T-helper 2 cell (primary cell): ENCODE measurements at places on chromosomes 12 and 14.

DNA sequence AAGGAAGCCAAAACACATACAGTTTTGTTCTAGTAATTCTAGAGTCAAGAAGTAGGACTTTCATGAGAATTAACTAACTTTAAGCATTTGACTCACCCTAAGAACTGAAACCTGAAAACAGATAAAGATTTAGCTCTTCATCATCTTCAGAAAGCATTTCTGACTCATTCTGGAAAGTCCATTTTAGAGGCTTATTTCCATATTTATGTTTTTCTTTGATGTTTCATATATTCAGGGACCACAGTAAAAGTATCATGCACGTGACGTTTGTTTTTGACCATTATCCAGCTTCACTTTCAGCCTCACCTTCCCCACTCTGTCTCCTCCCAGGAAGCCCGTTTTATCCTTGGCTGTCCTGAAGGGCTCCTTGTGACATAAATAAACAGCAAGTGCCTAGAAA, 79.2 kb downstream of the MDGA2 start:
- no peak for DNase-seq

DNA sequence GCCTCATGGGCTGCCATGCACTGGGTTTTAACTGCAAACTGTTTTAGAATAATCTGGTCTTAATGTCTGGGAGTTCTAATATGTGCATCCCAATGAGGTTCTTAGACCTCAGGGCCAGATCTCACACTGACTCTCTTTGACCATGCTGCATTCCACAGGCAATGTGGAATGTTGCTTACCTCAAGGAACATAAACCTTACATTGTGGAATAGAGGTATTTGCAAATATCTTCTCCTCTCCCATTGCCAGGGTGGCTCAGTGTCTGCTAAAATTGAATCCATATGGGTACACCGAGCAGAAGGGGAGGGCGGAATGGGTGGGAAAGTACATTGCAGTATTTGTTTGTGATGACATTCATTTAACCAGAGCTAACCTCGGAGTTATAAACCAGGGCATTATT, 78.6 kb downstream of the CHST11 start:
- no peak for DNase-seq

DNA sequence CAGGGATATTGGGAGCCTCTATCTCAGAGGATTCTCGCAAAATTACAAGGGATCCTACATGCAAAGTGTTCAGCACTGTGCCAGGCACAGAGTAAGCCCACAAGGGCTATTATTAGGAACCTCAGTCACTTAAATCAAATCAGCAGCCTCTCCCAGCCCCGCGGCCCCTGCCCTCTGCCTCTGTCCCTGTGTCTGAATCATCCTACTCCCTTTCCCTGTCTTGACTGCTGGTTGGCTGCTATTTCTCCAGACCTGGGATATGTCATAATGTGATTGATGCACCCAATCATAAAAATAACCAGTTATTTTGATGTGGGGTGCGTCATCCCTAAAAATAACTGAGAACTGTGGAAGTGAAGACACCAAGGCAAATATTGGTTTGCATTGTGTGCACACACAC, 176.3 kb downstream of the KSR2 start:
- no peak for DNase-seq

- DNase-seq, result no peak
Observed at GRCh38 chr12:72102150-72102549, 163.5 kb downstream of the TPH2 start.

DNA sequence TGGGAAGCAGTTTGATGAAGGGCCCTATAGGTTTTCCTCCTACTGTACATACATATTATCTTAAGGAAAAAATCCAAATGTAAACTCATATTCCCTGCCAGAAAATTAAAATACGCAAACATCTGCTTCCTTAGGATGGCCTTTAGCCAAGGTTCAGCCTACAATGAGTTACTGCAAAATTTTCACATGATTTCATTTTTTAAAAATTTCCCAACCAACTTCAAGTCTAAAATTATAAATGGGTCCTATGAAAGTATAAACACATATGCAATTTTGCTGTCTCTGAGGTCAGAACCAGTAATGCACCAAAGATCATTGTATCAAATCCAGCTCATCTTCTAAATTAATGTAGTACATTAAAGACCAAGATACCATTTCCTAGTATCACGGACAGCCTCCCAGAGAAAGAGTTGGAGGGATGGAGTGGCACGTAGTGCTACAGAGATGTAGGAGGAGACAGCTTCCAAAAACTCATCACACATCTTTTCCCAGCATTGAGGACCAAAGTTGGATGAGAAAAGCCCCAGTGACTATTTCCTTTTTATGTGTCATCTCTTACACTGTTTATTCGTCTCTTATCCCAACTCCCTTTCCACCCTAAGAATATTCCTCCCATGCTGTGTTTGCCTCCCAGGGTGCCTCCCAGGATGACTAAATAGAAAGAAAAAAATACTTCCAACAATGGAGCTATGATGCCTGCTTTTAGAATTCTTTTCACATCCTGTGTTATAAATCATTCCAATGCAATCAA, 92.3 kb upstream of the SLCO1C1 start:
- no peak for DNase-seq

DNA sequence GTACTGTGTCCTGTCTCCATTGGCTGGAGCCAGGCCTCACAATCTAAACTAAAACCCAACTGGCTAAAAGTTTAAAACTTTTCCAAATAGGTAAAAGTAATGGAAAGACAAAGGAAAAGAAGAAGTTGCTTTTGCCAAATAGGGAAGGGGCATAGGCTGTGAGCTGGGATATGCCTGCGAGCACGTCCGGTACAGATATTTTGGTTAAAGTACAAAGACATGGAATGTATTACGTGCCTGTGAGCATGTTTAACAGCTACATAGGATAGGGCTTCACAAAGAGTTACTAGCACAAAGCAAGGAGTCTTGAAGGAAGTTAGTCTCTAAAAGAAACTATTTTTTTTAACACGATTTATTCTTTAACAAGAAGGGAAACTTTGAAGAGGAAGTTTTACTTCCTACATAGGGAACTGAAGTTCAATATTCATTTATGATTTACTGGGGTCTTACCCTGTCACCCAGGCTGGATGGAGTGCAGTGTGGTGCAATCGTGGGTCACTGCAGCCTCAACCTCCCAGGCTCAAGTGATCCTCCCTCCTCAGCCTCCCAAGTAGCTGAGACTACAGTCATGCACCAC, 41.9 kb upstream of the INF2 start:
- DNase-seq, result no peak

DNA sequence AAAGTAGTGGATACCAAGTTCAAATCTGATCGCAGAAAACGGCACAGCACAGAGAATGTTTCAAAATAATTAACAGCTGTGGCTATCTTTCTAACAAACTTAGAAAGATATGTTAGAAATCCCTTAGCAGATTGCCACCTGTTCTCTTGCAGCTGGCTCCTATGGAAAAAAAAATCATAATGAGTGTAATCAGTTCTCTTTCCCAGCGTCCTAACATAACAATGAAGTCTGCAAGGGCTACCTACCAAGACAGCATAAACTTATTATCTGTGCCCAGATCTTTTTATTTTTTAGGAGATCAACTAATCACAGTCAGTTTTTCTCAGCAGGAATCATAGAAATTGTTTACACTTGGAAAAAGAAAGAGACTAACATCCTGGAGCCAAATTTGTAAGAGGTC, 358.6 kb upstream of the FOXG1 start:
- DNase-seq, result no peak

DNA sequence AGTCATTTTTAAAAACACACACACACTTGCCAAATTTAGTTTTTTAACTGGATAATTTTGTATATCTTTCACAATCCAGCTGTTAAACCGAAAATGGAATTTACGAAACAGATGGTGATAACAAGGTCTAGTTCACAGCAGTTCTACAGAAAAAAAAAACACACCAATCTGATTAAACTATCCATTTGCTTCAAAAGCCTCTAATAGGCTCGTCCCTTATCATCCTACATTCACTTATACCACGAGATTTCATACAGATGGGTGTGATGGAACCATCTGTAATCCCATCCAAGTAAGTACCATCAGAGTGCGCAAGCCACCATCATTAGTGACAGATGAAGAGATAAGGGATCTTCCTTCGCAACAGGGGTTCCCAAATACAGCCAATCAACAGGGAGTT, 20.1 kb downstream of the GCH1 start:
- no peak for DNase-seq

GRCh38 chr12:116164250-116165035, 113.0 kb downstream of the MED13L start:
- DNase-seq, result no peak

- no peak for DNase-seq
Observed at GRCh38 chr12:71536939-71537622, 97.5 kb downstream of the LGR5 start.

- no peak for DNase-seq
Observed at GRCh38 chr12:62903151-62903550, 31.8 kb downstream of the PPM1H start.

GRCh38 chr14:38616959-38617358, 361.1 kb upstream of the CLEC14A start:
- no peak for DNase-seq

- no peak for DNase-seq
Observed at GRCh38 chr14:64958743-64959142, 13.4 kb downstream of the RAB15 start.

DNA sequence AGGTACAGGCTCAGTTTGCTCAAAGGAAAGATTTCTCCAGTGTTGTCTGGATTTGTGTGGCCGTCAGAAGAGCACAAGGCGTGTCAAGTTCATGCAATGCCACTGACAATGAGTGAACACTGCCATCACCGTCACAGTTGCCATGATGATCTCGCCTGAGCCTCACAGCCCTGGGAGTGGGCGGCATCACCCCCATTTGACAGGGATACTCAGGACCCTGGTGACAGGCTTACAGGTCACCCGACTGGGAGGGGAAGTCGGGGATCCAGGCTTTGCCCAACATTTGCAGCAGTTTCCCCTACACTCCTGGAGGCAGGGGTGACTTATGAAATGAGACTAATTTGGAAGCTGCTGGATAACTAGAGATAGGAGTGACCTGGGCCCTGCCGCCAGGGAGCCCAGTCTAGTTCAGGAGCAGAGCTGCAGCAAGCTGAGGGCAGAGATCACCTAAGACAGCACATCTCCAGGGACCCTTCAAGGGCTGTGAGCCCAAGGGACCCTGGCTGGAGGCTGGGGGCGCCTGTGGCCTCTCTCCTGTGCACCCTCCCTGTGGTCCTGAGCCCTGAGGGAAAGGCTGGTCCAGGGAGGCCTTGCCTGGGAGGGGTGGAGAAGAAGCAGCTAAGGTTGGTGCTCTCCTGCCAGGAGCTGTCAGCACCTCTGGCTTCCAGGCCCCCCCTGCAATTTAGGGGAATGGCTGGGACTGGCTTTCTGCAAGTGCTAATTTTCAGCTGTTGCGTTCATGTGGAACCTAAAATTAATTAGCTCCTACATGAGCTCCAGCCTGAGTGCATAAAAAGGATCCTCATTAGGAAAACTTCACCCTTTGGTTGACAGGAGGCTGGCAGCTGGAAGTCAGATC, 32.4 kb upstream of the BEGAIN start:
- no peak for DNase-seq

DNA sequence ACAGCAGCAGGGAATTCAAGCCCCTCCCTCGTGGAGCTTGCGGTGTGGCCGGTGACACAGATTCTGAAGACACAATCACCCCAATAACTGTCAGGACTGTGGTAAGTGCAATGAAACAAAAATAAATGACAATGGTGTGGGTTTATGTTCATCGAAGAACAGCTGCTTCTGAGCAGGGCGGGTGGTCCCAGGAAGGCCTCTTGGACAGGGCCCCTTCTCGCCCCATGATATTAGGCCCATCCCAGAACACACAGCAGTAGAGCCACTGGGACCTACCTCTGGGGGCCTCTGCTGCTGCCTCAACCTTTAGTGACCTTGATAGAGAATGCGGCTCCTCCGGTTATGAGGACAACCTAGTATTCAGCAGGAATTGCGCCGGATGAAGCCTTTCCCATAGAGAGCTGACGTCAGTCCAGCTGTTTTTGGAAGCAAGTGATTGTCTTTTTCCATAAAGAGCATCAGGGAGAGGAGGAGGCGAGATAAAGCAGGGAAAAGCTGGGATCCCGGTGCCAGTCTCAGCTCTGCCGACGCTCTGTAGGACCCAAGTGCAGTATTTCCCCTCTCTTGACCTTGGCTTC, 84.1 kb upstream of the BCL11B start:
- no peak for DNase-seq

GRCh38 chr12:65500091-65500900, 221.8 kb downstream of the MSRB3 start:
- DNase-seq, result no peak

- DNase-seq, result no peak
Observed at GRCh38 chr14:91225025-91225424, 19.5 kb downstream of the GPR68 start.

- DNase-seq, result no peak
Observed at GRCh38 chr12:18375131-18375530, 113.8 kb downstream of the PIK3C2G start.

DNA sequence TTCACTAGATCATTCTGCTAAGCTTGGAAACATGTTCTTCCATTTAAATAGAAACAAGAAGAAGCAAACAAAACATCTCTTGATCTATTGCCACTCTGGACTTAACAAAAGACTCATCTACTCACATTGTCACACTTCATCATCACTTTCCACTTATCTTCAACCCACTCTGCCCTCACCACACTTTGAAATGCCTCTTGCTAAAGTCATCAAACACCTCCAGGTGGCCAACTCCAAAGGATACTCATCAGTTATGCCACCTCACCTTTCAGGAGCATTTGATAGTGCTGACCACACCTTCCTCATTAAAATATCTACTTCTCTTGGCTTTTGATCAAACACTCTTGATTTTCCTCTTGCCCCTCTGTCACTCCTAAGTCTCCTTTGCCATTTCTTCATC, 7.2 kb downstream of the EFCAB11 start:
- DNase-seq, result no peak

GRCh38 chr14:43900173-43900655, 606.9 kb downstream of the FSCB start:
- DNase-seq, result no peak

- DNase-seq, result no peak
Observed at GRCh38 chr12:27652174-27652763, 44.0 kb upstream of the REP15 start.

DNA sequence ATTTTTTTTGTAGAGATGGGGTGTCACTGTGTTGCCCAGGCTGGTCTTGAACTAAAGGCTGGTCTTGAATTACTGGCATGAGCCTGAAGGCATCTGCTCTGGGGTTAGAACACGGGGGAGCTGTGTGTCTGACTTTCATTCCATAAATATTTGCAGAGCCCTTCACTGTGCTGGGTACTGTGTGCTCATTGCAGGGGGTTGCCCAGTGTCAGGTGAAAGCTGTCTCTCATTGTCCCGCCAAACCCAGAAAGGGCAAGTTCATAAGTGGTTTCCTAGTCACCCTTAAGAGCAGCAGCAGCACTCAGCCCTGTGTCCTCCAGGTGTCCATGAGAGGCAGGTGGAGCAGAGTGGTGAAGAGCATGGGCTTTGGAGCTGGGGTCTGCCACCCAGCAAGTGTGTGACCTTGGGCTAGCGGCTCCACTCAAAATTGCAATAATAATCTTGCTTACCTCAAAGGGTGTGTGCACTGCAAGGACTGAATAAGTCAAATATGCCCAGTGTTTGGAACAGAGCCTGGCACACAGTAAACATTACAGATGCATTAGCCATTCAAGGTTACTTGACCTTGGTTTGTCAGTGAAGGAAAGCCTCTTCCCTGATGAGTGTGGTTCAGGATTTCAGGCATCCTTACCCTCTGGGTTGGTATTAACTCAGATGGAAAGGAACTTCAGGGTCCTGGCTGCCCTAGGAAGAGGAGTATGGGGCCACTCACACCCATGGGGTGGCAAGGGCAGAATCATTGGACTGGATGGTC, 4.4 kb upstream of the SMIM41 start:
- DNase-seq, result no peak

- no peak for DNase-seq
Observed at GRCh38 chr14:24418492-24418873, 11.0 kb downstream of the CBLN3 start.

GRCh38 chr12:21678959-21679358, 21.3 kb upstream of the LDHB start:
- DNase-seq, result no peak
